ENCODE measurements at places on chromosomes 4 and X.

DNA sequence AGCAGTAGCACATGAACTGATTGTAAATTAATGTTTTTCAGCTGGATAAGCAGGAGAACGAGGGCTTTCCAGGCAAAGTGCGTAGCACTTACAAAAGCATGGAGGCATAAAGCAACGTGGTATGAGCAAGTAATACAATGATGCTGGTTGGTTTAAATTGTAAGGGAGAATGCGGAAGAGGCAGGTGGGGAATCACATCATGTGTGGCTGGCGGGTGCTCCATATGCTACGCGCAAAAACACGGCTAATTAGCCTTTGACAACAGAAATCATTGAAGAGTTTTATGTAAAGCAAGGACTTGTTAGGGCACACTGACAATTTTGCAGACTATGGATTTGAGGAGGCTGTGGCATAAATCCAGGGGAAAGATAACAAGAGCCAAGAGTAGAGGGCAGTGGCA, 14.6 kb downstream of the SYTL4 start:
- DNase-seq, result no peak

DNA sequence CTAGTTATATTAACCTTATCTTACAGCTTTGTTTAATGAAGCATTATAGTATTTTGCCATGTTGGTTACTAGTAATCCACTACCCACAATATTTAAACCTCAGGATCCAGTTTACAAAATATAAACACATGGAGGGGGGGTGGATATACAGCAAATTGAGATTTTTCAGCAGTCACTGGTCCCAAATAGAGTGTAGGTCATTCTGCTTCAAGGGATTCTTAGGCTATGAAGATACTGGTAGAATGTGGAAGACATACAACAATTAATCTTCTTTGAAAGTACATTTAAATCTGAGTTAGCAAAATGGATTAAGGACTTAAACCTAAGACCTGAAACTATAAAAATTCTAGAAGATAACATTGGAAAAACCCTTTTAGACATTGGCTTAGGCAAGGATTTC, 569.6 kb downstream of the ZNF674 start:
- DNase-seq, result no peak

- no peak for DNase-seq
Measured at GRCh38 chrX:37824491-37825214, 22.7 kb downstream of the DYNLT3 start.

DNA sequence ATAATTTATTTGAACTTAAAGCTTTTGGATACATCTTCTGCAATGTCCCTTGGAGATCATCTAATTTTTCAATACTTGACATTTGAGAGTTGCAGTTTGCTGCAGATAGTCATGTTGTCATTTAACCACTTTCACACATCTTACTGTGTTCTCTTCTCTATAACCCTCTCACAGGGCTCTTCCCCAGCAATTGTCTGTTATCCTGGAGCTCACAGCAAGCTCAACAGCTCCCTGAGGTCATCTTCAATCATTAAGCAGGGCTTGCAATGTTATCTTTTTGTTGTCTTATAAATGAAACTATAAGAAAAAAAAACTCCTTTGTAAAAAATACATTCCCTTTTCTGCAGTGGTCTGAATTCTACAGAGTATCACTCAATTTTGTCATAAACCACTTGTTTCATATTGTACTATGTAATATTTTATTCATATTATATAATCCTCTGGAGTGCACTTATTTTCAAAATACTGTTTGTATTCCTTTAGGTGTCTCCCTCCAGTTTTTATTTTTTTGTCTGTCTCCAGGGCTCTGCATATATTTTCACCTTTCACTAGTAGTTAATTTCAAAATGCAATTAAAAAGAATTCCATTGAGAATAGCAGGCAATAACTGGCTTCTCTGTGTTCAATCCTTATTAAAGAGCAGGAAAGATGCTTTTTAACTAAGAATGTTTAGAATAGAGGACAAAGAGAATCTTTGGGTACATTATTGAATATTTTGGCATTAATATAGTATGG, 106.3 kb upstream of the ARSJ start:
- DNase-seq, result no peak

DNA sequence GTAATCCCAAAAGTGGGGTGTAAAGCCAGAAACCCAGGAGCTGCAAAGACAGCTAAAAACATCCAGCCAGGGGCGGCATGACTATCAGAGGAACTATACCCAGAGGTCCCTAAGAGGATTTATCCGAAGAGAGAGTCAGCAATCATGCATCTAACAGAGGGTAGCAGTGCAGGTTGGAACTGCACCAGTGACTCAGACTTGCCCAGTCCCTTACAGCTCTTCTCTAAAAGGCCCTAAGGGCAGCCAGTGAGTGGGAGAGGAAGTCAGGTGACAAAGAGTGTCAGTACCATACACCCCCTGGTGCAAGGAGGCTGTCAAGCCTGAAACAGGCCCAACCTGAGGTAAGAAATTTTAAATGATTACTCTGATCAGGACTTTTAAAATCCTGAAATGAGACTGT, 88.1 kb downstream of the CAMK2D start:
- no peak for DNase-seq

GRCh38 chrX:47144626-47145394, at the start of the genes NDUFB11 and RBM10:
Gene NDUFB11, minus strand, starts transcription at chrX:47144702. Its CDS starts 23 bp downstream, at chrX:47144679.
Gene RBM10, plus strand, starts transcription at chrX:47145221. Its CDS starts 2,261 bp downstream, at chrX:47147482.
- peak; percentile 87 for DNase-seq

DNA sequence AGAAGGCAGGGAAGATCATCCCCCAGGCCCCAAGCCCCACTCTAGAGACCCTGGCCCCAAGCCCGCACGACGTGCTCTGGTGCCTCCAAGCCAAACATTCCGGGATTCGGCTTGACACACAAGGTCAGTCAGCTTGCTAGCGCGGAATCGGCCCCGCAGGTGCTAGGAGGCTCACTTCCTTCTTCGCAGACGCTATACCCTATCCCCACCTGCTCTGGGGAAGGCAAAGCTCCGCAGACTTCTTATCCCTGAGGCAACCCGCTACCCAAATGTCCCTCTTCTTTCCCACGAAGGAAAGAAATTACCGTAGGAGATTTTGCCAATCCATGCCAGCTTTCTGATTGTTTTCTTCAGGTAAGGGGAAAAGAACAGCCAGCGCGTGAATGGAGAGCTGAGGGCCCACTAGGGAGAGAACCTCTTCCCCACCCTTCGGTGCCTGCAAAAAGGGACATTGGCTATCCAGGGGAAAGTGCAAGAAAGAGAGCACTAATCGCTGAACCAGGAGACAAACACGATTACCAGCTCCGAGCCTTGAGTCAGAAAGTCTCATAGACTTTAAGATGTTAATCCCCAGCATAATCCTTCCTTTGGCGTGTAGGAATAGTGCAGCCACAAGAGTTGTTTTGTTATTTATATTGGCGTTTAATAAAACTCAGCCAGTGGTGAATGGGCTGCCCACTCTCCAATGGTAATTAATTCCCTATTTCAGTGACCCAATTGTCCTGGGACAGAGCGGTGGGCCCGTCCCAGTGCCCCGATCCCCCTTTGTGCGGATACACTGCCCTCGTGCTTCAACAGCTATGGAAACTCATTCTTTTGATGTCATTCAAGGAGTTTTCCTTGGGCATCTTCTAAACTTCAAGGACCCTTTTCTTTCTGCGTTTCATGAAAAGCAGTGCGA, 5.4 kb upstream of the NEUROG2 start:
- DNase-seq, result no peak

DNA sequence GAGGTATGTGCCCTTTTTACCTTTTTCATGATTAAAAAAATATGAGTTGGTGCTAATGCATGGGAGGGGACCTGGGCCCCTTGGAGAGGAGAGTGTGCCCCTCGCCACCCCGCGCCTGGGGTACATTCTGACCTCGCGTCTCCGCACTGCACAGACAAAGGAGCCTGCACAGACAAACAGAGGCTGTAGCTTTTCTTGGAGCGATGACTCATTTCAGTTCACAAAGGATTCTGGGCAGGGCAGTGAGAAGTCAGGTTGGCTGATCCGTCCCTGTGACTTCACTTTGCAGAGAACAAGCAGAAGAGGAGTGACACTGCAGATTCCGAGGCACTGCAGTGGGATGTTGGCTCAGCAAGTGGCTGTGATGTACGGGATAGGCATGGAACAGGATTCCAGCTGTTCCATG, 82.9 kb downstream of the STOX2 start:
- peak; percentile 50 for DNase-seq

DNA sequence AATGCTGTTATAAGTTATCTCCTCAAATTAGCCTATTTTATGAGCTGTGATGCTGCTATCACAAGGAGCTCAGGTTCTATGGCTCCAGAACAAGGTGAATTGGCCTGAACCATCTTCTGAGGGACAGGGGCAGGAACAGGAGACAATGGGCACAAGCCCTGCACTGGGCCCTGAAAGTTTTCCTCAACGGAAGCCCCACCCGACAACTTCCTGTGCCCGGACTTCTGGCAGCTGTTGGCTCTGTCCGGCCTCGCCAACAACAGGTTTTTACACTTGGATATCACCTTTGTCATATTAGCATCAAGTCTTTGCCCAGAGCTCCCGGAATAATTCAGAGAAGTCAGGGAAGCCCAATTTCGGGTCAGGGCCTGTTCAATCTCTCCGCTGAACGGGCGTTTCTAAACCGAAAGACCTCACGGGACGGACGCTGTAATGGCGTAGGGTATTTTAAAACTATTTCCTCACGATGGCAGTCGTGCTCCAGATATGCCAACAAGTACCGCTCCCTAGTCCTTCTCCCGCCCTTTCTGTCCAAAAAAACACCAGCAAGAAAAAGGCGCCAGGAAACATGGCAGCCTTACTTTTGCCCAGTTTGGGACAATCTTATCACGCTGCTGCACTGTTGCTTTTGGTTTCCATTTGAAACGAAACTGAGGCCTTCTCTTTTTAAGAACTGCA, 201.0 kb upstream of the STK26 start:
- DNase-seq, result no peak

- no peak for DNase-seq
Measured at GRCh38 chr4:79869597-79870237, 203.3 kb downstream of the ANTXR2 start.

- DNase-seq, result no peak
Measured at GRCh38 chr4:48129307-48130014, 4.6 kb downstream of the TXK start.

- no peak for DNase-seq
Measured at GRCh38 chr4:93317561-93317960, 511.0 kb upstream of the ATOH1 start.

DNA sequence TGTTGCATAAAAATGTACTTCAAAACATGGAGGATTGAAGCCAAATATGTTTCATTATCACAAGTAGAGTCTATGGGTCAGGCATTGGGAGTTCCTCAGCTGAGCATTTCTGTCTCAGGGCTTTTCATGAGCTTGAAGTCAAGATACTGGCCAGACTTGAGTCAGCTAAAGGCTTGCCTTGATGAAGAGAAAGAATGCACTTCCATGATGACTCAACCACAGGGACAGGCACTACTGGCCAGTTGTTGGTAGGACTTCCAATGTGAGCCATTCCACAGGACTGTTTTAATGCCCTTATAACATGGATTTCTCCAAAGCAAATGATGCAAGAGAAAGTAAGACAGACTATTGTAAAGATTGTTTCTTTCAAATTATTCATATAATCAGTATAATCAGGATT, 895.6 kb downstream of the RAB28 start:
- no peak for DNase-seq

DNA sequence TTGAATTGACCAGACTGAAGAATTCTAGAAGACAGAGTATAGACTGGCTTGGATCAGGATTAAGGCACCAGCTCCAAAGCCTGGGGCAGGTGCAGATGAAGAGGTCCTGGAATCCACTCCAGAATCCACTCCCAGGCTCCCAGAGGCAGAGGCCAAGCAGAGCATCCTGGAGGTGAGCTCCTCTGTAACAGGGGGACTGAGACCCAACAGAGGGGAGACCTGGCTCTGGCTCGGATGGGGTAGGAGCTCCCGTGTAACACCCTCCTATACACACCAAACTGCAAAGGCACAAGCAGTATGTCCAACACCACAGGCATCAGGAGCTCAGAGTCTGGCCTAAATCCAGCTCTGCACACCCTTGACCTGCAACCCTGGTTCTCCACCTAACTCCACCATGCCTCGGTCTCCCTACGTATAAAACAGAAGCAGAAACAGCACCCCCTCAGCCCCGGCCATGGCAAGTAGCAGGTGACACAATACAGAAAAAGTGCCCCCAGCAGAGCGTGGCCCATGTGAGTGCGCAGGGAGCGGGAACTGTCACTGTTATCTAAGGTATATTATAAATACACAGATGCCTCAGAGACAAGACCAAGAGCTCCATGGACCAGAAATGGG, 14.9 kb downstream of the RNF212 start:
- no peak for DNase-seq

DNA sequence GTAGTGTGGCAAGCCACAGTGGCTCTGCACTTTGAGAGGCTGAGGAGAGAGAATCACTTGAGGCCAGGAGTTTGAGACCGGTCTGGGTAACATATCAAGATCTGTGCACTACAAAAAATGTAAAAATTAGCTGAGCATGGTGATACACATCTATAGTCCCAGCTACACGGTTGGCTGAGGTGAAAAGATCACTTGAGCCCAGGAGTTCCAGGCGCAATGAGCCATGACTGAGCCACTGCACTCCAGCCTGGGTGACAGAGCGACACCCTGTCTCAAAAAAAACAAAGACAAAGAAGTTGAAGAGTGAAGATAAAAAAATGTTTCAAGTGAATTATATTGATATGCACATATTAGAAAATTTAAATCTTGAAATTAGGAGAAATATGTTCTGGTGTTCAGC, 46.3 kb downstream of the SULT1B1 start:
- no peak for DNase-seq

DNA sequence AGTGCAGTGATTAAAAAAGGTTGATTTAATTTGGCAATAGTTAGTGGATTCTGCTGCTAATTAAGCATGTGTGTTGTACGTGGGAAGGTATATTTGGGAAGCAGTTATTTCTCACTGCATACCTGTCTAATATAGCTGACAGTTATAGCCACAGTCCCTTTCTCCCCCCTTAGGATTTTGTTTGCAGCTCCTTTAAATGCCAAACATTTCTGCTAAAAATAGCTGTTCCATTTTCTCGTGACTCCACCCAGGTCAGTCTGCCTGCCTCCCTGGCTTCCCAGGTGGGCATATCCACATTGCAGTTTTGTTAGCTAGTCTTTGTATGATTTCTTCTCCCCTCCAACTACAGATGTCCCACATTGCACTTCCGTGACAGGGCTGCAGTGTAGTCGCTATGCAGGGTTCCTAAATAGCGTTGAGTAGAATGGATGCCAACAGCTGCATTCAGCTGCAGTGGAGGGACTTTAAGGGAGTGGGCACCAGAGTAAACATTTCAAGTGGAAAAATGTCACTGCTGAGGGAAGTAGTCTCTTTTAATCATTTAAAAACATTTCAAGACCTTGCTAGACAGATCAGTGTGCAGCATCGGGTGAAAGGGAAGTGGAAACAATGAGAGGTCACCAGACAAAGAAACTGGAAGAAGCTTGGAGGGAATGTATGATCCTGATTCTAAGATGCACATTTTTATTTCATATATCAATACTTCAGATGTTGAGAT, 326.3 kb downstream of the RAPGEF2 start:
- no peak for DNase-seq

- no peak for DNase-seq
Measured at GRCh38 chrX:94655180-94655579, 981.2 kb downstream of the FAM133A start.

- no peak for DNase-seq
Measured at GRCh38 chr4:181645489-181645888, 597.7 kb upstream of the TENM3 start.

DNA sequence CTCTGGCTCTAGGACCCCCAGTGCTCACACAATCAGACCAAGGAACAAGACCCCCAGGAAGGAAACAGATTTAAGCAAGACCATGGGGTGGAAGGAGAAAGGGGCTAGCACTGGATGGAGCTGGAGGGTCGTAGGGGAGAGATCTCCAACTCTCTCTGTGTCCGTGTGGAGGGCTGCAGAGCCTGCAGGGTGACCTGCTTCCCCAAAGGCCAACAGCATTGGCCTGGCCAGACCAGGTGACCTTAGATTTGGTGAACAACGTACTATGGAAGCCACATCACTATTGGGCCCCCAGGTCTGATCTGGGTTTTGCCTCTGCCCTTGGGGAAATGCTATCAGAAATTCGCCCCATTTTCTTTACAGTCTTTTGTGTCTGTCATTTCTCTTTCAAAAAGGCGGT, 26.0 kb downstream of the NLGN3 start:
- no peak for DNase-seq
